Neural progenitor cell (in vitro differentiated cells): ENCODE measurements at places on chromosomes 12 and 14. TPM values are rescaled to one million over a fixed set of nuclear protein-coding genes. Genes with fewer than 3 reads are reported as not detected.

GRCh38 chr12:44286336-44286735 is 450.5 kb downstream of the TMEM117 start:
- H3K36me3 ChIP-seq = no peaks in the 10 kb centered on the region
- DNase-seq = no peak
- no peaks in the 10 kb centered on the region for H3K4me1 ChIP-seq

- H3K4me1 ChIP-seq = peaks cover under 1% of the 10 kb centered on the region
- H3K27me3 ChIP-seq = no peaks in the 10 kb centered on the region
- no peak for DNase-seq
- H3K36me3 ChIP-seq = no peaks in the 10 kb centered on the region
Measured at GRCh38 chr12:50520416-50521207, 15.8 kb downstream of the DIP2B start.

GRCh38 chr14:55249423-55249822 is 21.8 kb upstream of the FBXO34 start:
- H3K4me1 ChIP-seq = no peaks in the 10 kb centered on the region
- no peak for DNase-seq
- no peaks in the 10 kb centered on the region for H3K36me3 ChIP-seq
- H3K4me3 ChIP-seq = no peak overlapping the region

GRCh38 chr12:110742096-110742717 is 484 bp downstream of the PPP1CC start:
- peak overlapping the region; percentile 81 for H3K27ac ChIP-seq
- peak overlapping the region; percentile 100 for H3K4me3 ChIP-seq
- H3K27me3 ChIP-seq = no peaks in the 10 kb centered on the region
- no peaks in the 10 kb centered on the region for H3K36me3 ChIP-seq
- DNase-seq = peak; percentile 79

GRCh38 chr14:92471919-92472318 is 41.7 kb upstream of the RIN3 start:
- no peak overlapping the region for H3K4me3 ChIP-seq
- no peaks in the 10 kb centered on the region for H3K4me1 ChIP-seq
- no peak overlapping the region for H3K27ac ChIP-seq
- no peaks in the 10 kb centered on the region for H3K36me3 ChIP-seq
- DNase-seq = no peak

DNA sequence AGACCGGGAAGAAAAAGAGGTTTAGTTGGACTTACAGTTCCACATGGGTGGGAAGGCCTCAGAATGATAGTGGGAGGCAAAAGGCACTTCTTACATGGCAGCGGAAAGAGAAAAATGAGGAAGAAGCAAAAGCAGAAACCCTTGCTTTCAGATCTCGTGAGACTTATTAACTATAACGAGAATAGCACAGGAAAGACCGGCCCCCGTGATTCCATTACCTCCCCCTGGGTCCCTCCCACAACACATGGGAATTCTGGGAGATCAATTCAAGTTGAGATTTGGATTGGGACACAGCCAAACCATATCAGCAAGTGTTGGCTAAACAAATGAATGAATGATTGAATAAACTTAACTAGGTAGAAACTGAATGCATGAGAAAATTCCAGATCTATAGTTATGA is 85.3 kb upstream of the PARP11 start:
- H3K36me3 ChIP-seq = no peaks in the 10 kb centered on the region
- DNase-seq = no peak
- H3K4me1 ChIP-seq = no peaks in the 10 kb centered on the region
- H3K4me3 ChIP-seq = no peak overlapping the region

DIO2 gene
- 0.03 and 0.07 TPM in 2 replicates for total RNA-seq

- no peak overlapping the region for H3K4me3 ChIP-seq
- no peak for DNase-seq
- H3K27me3 ChIP-seq = no peaks in the 10 kb centered on the region
Measured at GRCh38 chr14:93002851-93003298, 79.9 kb downstream of the CHGA start.

- no peaks in the 10 kb centered on the region for H3K36me3 ChIP-seq
- H3K27me3 ChIP-seq = no peaks in the 10 kb centered on the region
- H3K4me3 ChIP-seq = no peak overlapping the region
- H3K27ac ChIP-seq = no peak overlapping the region
Measured at GRCh38 chr12:57031138-57031725, 14.9 kb upstream of the TAC3 start.

DNA sequence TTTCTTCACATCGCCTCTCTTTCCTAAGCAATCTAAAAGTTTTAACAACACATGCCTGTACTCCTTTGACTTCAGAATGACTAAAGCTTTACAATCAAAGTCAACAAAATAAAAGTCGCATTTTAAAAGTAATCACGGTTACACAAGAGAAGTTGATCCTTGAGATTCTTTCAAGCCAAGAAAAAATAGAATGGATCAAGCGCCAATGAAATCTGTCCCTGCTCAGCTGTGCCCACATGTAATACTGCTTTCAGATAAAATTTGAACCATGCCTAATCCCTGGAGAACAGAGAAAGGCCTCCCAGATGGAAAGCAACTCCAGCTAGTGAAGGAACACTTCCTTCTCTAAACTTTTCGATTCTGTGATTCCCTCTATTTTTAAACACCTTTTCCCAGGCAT is 113.1 kb downstream of the FBXL14 start:
- no peak overlapping the region for H3K4me3 ChIP-seq
- no peaks in the 10 kb centered on the region for H3K36me3 ChIP-seq
- DNase-seq = no peak
- peaks cover 14% of the 10 kb centered on the region for H3K4me1 ChIP-seq

KERA gene
- total RNA-seq = not detected in 2 replicates

CDC42BPB gene
- 48.2 and 78.7 TPM in 2 replicates for total RNA-seq

NRXN3 gene
- total RNA-seq = 5.9 and 6.1 TPM in 2 replicates

DNA sequence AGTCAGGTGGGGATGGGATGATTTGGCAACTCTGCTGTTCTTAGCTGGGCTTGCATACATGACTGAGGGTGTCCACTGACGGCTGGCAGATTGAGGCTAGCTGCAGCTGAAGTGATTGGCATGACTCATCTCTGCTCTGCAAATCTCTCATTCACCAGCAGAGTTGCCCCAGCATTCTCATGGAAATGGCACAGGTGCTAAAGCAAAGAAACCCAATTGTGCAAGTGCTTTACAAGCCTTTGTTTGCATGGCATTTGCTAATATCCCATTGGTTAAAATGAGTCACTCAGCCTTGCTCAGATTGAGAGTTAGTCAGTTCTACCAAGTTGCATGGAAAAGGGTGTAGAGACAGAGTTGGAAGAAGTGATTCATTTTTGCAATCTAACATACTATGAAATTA is 389.7 kb upstream of the FAR2 start:
- H3K36me3 ChIP-seq = no peaks in the 10 kb centered on the region
- no peaks in the 10 kb centered on the region for H3K27me3 ChIP-seq
- peak; percentile 49 for DNase-seq
- peaks cover 9% of the 10 kb centered on the region for H3K4me1 ChIP-seq
- H3K27ac ChIP-seq = no peak overlapping the region

HSPB8 gene
- total RNA-seq = not detected in 2 replicates

ACTN1 gene
- total RNA-seq = 70.7 and 97.7 TPM in 2 replicates

IRAK3 gene
- 0.37 and 3.0 TPM in 2 replicates for total RNA-seq

DNA sequence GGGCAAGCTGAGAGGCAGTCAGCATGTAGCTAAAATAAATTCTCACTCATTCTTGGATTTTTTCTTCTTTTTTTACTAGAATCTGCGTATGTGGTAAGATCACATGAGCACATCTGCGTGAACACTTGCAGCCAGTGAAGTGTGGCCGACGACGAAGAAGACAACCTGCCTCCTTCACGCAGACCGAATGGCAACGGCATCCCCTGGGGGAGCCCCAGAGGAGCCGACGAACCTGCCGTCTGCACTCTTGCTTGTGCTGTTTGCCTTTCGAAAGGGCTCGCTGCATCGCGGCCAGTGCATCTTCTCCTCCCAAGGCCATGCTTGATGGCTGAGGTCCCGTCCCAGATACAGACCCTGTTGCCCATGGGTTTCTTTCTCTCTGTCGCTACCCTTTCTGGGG is 113.8 kb downstream of the KCNK10 start:
- H3K27me3 ChIP-seq = no peaks in the 10 kb centered on the region
- DNase-seq = no peak
- H3K36me3 ChIP-seq = no peaks in the 10 kb centered on the region
- peaks cover 8% of the 10 kb centered on the region for H3K4me1 ChIP-seq
- H3K4me3 ChIP-seq = no peak overlapping the region

- H3K4me3 ChIP-seq = no peak overlapping the region
- peak; percentile 69 for DNase-seq
- no peaks in the 10 kb centered on the region for H3K36me3 ChIP-seq
- peaks cover 26% of the 10 kb centered on the region for H3K4me1 ChIP-seq
- H3K27me3 ChIP-seq = no peaks in the 10 kb centered on the region
Measured at GRCh38 chr14:30443368-30444007, 115.5 kb upstream of the G2E3 start.

DNA sequence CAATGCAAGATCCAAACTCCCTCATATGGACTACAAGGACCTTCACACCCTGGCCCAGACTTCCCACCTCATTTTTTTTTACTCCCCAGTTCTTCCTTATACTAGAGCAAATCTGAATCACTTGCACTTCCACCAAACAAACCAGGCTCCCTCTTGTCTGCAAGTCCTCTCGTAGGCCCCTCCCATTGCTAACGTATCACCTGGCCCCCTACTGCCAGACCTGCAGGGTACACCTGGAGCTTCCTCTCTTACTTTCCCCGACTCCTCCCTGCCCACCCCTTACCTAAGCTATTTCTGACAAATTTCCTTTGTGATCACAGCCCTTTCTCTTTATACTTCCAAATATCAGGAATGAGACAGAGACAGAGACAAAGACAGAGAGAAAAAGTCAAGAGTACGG is 463.9 kb downstream of the GALC start:
- no peak for DNase-seq
- H3K27me3 ChIP-seq = no peaks in the 10 kb centered on the region
- H3K4me1 ChIP-seq = no peaks in the 10 kb centered on the region

PROX2 gene
- not detected in 2 replicates for total RNA-seq

- H3K36me3 ChIP-seq = no peaks in the 10 kb centered on the region
- DNase-seq = no peak
- no peak overlapping the region for H3K4me3 ChIP-seq
- no peaks in the 10 kb centered on the region for H3K27me3 ChIP-seq
Measured at GRCh38 chr12:64675795-64676194, 65.5 kb downstream of the RASSF3 start.

GON7 gene
- 11.2 and 24.6 TPM in 2 replicates for total RNA-seq

SIX1 gene
- total RNA-seq = 0.28 TPM in 1 of 2 replicates, not detected in the other

GRCh38 chr14:70188322-70188658 is 461 bp downstream of the SLC8A3 start:
- H3K36me3 ChIP-seq = no peaks in the 10 kb centered on the region
- no peak overlapping the region for H3K27ac ChIP-seq
- peak overlapping the region; percentile 76 for H3K4me3 ChIP-seq
- H3K27me3 ChIP-seq = peaks cover 80% of the 10 kb centered on the region
- H3K4me1 ChIP-seq = peaks cover 22% of the 10 kb centered on the region
- peak; percentile 59 for DNase-seq

- no peak for DNase-seq
- peaks cover 33% of the 10 kb centered on the region for H3K4me1 ChIP-seq
- H3K27ac ChIP-seq = no peak overlapping the region
- no peaks in the 10 kb centered on the region for H3K27me3 ChIP-seq
- H3K36me3 ChIP-seq = no peaks in the 10 kb centered on the region
Measured at GRCh38 chr12:92132288-92132687, 13.4 kb downstream of the BTG1 start.
